ENCODE measurements at places on chromosomes 12 and 14.
A peak's percentile ranks its signal among the peaks of the same experiment; 100 is the strongest.

DNA sequence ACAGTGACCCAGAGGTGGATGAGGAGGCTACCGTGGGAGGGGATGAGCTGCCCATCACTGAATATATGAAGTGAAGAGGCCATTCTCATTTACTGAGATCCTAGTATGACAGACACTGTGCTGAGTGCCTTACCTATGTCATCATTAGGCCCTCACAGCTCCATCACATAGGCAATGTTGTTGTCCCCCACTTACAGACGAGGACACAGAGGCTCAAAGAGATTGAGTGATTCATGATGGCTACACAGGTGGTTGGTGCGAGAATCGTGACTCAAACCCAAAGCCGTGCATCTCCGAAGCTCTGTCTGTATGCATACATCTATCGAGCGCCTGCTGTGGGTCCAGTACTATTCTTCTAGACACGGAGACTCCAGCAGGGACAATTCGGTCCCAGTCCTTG lies 5.9 kb upstream of the CCDC197 start:
- no peak for DNase-seq

- no peak for DNase-seq
Measured at GRCh38 chr14:102020058-102020971, 55.9 kb downstream of the DYNC1H1 start.

DNA sequence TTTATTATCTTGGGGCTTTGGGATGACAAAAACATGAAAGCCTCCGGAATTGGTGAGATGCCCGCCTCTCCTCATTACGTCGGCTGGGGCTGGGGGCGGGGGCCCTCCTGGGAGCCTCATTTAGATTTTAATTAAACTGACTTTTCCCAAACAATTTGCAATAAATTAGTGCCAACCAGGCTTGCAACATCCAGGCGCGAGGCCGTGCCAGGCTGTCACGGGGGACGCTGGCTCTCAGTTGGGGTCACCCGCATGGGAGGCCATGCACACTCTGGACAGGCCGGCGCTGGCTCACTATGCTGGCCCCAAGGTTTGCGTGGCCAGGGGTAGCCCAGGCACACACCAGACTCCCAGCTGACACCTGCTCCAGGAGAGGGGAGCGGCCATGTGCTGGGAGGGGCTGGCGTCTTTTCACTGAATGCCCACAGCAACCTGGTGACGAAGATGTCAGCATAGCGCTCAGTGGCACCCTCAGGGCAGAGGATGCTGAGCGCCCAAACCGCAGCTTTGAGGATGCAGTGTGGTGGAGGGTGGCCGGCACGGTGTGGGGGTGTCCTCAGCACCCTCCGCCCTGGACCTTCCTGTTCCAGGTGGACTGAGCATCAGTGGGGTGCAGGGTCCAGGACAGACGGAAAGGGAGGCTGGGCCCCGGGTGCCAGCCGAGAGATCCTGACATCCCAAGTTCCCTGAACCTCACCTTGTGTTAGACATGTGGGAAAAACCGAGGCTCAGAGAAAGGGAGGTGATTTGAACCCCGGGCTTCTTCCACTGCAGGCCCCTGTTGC lies 190.8 kb upstream of the C14orf180 start:
- DNase-seq = no peak

DNA sequence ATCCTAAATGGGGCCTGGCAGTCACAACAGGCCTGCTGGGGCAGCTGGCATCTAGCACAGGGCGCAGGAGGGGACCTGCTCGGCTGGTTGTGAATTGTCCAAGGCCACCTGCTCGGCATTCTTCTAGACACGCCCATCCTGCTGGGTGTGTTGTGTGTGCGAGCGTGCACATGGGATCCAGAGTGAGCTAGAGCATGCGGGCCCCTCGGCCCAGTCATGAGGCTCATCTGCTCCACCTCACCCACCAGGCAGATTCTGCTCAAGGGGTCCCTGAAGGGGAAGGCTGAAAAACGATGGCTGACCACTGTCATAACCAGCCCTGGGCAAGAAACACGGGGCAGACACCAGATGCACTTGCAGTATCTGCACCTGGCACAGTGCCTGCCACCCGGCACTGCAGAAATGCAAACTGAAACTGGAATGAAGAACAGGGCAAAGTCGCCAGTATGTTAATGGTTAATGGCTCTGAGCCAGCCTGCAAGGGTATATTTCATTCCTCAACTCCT lies 31.8 kb downstream of the MAX start:
- DNase-seq = peak; percentile 98

DNA sequence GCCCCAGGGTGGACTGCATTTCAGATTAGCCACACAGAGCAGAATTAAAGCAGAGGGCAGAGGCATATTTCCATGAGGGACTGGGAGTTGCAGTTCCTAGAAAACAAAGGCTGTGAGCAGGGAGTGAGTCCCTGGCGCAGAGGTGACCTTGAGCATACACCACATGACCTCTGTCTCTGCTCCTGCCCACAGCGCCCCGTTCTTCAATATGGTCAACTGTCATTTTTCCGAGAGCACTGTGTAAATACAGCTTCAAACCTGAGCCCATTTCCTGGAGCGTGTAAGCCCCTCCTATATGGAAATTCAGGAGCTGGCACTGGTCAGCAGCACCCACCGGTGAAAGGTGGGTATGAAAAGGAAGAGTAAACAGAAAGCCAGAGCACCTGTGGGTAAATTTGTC lies 192.2 kb upstream of the PELI2 start:
- no peak for DNase-seq

DNA sequence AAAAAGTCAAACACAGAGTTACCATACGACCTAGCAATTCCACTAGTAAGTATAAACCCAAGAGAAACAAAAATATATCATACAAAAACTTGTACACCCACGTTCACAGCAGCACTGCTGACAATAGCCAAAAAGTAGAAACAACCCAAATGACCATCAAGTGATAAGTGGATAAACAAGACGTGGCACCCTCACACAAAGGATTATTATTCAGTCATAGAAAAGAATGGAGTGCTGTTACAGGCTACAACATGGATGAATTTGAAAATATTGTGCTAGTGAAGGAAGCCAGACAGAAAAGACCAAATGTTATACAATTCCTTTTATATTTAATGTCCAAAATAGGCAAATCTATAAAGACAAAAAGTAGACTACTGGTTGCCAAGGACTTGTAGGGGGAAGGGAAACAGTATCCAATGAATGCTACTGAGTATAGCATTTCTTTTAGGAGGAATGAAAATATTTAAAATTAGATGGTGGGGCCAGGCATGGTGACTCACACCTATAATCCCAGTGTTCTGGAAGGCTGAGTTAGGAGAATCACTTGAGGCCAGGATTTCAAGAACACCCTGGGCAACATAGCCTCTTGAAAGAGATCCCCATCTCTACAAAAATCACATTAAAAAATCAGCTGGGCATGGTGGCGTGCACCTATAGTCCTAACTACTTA lies 41.9 kb downstream of the SPTLC2 start:
- DNase-seq = no peak

DNA sequence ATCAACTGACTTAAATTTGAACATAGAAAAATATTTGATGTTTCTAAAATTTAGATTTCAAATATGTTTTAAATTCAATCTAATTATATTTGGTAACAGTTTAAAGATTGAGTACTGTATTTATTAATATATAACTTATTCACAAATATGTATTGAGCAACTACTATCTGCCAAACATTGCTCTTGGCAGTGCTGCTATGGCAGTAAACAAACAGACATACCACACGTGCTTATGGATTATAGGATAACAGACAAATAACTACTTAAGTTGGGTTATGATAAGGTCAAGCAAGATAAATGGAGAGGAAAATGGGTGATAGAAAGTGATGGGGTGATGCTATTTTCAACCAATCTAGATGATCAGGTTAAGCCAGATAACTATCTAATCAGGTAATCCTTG lies 538.1 kb downstream of the C12orf50 start:
- DNase-seq = no peak

DNA sequence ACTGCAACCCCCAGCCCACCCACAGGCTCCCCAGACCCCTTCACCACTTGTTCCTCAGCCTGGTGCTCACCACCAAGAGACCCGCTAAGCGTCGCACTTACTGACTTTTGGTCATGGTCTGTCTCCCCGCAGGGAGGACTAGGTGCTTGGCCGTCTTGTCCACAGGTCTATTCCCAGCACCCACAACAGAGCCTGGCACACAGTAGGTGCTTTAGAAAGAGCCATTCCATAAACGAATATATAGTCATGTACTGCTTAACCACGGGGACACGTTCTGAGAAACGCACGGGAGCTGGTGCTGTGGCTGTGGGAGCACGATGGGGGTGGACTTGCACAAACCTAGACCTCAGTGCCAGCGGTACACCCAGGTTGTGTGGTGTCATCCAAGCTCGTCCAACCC lies 34.0 kb downstream of the NCOR2 start:
- no peak for DNase-seq

DNA sequence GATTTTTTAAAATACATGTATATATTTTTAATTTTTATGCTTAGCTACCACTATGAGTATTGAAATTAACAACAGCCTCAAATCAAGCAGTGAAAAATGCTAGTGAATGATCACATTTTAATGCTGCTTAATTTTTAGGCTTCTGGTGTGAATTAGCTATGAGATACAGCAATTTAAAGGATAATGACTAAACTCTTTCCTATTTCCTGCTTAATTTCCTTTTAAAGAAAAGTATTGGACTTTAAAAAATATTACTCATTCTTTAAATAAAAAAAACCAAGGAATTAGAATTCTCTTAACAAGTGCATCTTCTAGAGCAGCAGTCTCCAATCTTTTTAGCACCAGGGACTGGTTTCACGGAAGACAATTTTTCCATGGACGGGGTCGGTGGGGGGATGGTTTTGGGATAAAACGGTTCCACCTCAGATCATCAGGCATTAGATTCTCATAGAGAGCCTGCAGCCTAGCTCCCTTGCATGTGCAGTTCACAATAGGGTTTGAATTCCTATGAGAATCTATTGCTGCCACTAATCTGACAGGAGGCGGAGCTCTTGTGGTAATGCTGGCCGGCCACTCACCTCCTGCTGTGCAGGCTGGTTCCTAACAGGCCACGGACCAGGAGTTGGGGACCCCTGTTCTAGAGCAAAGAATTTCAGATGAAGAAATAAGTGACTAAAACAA lies 18.6 kb upstream of the NTN4 start:
- DNase-seq = no peak

GRCh38 chr12:13128291-13128965 lies 25.0 kb upstream of the GSG1 start:
- no peak for DNase-seq

- DNase-seq = peak; percentile 27
Measured at GRCh38 chr12:39723831-39724230, 104.2 kb upstream of the ABCD2 start.

- DNase-seq = no peak
Measured at GRCh38 chr14:71586131-71586897, 345.9 kb upstream of the RGS6 start.

GRCh38 chr12:107404981-107405380 lies 280.6 kb upstream of the PWP1 start:
- DNase-seq = peak; percentile 40

GRCh38 chr12:96698965-96699364 lies 208.1 kb upstream of the NEDD1 start:
- DNase-seq = no peak

DNA sequence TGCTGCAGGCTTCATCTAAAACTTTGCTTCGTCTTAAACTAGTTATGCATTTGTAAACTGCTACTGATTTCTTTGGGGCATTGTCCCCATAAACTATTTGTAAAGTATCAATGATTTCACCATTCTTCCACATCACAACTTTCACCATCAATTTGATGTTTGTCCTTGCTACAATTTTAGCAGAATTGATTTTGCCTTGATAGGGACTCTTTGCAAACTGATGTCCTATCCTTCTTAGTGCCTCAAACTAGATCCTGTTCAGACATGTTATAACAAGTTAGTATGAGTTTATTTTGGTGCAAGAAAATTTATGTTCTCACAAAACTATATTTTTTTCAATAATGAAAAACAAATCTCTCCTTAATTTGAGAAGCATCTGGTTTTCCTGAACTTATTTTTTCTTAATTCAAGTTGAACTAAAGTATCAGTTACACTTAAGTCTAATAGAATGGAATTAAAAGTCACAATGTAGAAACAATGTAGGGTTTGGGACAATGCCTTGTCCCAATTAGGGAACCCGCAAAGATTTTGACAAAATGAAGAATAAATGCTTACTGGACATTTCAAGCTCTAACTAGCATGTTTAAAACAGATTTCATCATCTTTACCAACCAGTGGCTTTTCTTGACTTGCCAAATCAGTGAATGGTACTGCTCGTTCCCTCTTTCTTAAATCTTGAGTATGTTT lies 10.1 kb upstream of the ARID4A start:
- DNase-seq = no peak

GRCh38 chr12:128685903-128686475 lies 137.8 kb downstream of the SLC15A4 start:
- DNase-seq = no peak

DNA sequence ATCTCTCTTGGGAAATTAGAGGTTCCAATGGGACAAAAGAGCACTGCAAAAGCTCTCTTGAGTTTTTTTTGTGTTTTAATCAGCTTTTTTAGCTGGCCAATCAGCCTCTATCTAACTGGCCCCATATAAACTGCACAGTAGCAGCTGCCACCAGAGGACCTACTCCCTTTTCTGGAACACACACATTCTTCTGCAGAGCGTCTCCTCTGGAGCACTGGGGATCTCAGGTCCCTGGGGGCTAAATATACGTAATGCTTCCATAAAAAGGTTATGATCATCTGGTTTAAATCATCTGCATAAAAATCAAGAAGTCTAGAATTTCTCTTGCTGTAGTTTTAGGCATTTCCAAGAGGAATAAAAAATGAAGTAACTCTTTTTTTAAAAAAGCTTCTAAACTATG lies 32.3 kb downstream of the TSPAN8 start:
- no peak for DNase-seq

- no peak for DNase-seq
Measured at GRCh38 chr12:58615047-58615446, 305.3 kb downstream of the LRIG3 start.

- DNase-seq = no peak
Measured at GRCh38 chr12:13812168-13812567, 169.2 kb downstream of the GRIN2B start.

GRCh38 chr12:57431654-57432188 lies 878 bp upstream of the R3HDM2 start:
- no peak for DNase-seq

GRCh38 chr14:68740788-68741476 lies 51.9 kb downstream of the ZFP36L1 start:
- DNase-seq = no peak

- no peak for DNase-seq
Measured at GRCh38 chr14:63897721-63898163, 44.9 kb downstream of the SYNE2 start.

DNA sequence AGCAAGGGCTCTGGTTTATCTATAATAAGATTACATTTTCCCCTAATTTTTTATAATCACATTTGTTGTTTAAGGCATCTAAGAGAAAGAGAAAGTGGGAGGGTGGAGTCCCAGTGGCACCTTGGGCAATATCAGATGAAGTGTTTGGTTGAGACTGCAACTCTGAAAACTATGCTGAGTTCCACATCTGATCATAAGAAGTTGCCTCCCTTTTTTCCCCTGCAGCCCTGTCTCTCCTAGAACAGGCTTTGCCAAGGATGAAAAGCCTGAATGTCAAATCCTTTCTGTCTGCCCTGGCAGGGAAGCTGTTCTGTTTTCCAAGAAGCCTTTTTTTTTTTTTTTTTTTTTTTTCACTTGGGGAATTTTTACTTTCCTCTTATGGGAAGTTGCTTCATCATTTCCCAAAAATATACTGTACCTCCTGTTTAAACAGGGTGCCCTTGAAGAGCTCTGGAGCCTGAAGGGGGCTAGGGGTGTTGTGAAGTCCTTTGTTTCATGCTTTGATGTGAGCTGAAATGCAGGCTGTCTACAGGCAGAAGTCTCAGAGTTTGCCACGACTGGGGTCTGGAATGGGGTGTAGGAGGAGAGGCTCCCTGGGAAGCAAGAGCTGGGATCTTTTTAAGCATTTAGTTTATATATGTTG lies 71.3 kb downstream of the SUSD6 start:
- no peak for DNase-seq

- DNase-seq = no peak
Measured at GRCh38 chr12:113186033-113186365, 478 bp downstream of the RITA1 start.
